ENCODE measurements at places on chromosomes 1 and 21.

DNA sequence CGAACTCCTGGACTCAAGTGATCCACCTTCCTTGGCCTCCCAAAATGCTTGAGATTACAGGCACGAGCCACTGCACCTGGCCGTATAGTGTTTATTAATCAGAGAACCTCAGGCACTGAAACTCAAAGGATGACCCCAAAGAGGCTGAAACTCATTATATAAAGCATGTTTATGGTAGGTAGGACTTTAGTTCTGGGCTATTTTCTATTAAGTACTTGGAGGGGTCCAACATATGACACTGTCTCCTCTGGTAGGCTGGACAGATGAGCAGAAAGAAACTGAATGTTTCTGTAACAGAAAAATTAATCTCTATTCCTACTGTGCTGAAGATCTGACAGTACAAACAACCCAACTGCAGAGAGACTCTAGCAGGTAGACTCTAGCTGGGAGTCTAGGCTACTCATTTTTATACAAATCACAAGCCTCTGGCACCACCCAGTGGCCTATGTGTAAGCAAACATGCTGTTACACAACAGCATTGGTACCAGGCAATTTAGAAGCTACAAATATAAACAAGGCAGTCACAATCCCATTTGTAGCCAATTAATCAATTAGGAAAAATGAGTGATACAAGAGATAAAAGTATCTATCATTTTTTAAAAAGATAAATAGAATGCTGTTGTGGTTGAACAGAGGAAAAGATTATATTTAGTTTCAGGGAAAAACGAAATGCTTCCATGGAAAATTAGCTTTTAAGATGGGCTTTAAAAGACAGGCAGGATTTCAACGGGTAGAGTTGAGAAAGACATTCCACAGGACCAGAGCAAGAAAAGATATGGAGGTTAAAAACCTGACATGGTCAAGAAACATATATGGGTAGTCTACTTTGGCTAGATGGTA lies 10.4 kb downstream of the DCAF8 start:
- peak; percentile 68 for DNase-seq

DNA sequence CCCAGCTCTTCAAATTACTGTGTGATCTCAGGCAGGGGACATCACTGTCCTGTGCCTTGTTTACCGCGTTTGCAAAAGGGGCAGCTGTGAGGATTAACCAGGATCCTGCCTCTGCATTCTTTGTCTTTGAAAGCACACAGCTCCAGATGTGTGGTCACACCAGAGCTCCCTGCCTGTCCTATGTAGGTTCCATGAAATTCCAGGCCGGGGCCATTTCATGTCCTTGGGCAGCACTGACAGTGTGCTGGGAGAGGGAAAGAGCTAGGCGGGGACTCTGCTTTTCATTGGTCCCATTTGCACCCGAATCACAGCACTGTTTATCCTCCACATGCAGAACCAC lies 42.2 kb upstream of the SELENON start:
- DNase-seq = no peak

- no peak for DNase-seq
These were observed 11.8 kb downstream of the AHCTF1 start for GRCh38 chr1:246919902-246920301.

- no peak for DNase-seq
These were observed 22.4 kb downstream of the PRRX1 start for GRCh38 chr1:170686291-170686690.

DNA sequence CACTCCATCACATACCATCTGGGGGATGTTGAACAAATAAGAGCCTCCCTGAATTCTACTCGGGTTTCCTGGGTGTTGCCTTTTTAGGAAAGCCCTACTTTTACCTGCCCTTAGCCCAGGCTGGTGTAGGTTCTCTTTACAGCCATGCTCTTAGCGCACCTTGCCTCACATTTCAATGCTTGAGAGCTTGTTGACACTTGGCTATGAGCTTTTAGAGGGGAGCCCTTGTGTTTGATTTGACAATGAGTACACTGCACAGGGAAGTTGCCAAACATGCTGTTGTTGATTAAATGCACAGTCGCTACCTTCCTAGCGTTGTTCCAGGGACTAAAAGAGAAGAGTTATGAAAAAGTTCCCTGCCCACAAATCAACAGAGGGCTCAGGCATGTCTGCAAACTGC lies 103.8 kb downstream of the TRABD2B start:
- DNase-seq = peak; percentile 13

Data from NCI-H1436 (cell line).